HT-29 (cell line): ENCODE measurements at places on chromosomes 13 and 19.

- DNase-seq: peak; percentile 52
These were observed 528 bp downstream of the ZNF8 start for GRCh38 chr19:58279042-58279924.

DNA sequence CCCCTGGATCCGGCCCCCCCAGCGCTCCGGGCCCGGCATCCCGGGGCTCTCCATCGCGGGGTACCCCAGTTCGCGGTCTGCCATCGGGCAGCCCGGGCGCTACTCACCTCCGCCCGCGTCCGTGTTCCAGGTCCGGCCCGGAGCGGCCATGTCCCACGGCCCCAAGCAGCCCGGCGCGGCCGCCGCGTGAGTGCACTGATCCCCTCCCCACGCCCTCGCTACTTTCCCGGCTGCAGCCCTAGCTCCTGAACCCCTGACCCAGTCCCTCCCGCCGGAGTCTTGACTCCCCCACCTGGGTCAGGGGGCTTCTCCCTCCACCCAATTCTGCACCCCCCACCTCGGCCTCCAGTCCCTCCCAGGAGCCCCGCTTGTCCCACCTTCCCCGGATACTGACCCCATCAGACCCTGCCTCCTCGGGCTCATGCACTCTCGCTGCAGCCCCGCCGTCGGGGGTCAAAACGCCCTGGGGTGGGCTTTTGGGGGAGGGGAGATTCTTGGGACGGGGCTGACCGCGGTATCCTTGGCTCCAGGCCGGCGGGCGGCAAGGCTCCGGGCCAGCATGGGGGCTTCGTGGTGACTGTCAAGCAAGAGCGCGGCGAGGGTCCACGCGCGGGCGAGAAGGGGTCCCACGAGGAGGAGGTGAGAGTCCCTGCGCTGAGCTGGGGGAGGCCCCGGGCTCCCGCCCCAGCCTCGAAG lies 566 bp downstream of the HMG20B start:
- DNase-seq: no peak

DNA sequence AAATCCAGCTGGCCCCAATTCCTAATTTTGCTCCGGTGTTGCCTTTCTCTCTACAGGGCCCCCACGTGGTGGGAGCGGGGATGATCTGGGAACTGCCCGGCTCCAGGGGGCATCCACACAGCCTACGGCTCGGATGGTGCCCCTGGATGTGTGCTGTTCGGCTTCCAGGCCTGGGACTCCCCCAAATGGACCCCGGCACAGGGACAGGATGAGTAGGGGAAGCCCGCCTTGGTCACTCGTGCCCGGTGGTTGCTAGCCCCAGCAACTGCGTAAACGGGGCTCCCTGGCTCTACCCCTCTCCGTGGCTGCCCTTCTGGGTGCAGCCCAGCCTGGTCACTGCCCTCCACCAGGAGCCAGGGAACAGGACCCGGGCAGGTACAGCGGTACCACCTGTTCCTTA lies 111.5 kb downstream of the TEX26 start:
- DNase-seq: no peak

GRCh38 chr13:89627996-89628395 lies 1719.5 kb upstream of the MIR17HG start:
- DNase-seq: no peak

- no peak for DNase-seq
These were observed 68.7 kb upstream of the CACNA1A start for GRCh38 chr19:13574933-13575332.

GRCh38 chr13:73111331-73111730 lies 52.5 kb downstream of the KLF5 start:
- DNase-seq: no peak

GRCh38 chr13:35697186-35697730 lies 220.8 kb upstream of the MAB21L1 start:
- no peak for DNase-seq

DNA sequence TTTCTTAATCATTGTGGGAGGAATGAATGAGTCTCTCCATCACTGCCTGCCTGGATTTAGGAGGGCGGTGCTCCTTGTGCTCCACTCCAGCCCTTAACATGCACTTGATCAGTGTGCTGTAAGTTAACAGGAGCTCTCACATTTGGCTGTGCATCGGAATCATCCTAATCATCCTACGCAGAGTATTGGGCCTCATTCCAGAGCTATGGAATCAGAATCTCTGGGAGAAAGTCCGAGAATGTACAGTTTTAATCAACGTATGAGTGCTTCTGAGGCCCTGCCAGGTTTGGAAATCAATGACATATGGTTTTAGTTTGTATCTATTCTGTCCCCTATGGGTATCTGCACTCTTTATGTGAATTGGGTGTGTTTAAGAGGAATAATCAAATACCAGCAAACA lies 34.9 kb upstream of the DCLK1 start:
- DNase-seq: no peak

DNA sequence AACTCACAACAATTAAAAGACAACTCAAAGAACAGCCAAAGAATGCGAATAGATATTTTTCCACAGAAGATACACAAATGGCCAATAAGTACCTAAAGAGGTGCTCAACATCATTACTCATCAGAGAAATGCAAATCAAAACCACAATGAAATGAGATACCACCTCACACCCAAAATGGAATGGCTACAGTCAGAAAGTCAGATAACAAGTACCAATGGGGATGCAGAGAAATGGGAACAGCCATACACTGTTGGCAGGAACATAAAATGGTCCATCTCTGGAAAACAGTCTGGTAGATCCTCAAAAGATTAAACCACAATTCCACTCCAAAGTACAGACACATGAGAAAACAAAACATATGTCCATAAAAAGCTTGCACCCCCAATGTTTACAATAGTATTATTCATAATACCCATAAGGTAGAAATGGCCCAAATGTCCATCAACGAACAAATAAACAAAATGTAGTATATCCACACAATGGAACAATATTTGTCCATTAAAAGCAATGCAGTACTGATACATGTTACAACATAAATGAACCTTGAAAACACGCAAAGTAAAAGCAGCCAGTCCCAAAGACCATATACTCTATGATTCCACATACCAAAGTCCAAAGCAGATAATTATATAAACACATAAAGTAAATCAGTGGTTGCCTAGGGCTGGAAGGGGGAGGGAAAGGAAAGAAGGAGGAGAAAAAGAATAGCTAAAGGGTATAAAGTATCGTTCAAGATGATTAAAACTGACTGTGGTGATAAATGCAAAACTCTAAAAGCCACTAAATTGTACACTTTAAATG lies 19.6 kb downstream of the USP12 start:
- DNase-seq: peak; percentile 30

- DNase-seq: peak; percentile 78
These were observed 158.4 kb downstream of the RNF17 start for GRCh38 chr13:24922387-24922744.

GRCh38 chr19:40457953-40458596 lies 7.5 kb downstream of the BLVRB start:
- DNase-seq: no peak

- DNase-seq: peak; percentile 44
These were observed 177.8 kb downstream of the OLFM4 start for GRCh38 chr13:53206455-53206854.

DNA sequence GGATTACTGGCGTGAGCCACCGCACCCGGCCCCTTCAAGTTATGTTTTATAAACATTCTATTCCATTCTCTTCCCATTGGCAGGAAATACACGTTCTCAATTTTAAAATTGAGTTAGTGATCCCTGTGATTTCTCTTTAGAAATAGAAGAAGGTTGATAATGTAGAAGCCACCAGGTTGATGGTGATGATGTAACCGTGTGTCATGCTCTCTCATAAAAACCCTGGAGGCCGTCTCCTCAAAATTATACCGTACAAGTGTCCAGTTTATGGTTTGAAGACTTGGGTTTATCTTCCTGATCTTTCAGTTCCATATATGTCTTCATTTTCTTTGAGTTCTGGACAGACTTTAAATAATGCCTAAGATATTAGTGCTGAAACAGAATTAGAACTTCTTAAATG lies 32.2 kb downstream of the COG3 start:
- no peak for DNase-seq

DNA sequence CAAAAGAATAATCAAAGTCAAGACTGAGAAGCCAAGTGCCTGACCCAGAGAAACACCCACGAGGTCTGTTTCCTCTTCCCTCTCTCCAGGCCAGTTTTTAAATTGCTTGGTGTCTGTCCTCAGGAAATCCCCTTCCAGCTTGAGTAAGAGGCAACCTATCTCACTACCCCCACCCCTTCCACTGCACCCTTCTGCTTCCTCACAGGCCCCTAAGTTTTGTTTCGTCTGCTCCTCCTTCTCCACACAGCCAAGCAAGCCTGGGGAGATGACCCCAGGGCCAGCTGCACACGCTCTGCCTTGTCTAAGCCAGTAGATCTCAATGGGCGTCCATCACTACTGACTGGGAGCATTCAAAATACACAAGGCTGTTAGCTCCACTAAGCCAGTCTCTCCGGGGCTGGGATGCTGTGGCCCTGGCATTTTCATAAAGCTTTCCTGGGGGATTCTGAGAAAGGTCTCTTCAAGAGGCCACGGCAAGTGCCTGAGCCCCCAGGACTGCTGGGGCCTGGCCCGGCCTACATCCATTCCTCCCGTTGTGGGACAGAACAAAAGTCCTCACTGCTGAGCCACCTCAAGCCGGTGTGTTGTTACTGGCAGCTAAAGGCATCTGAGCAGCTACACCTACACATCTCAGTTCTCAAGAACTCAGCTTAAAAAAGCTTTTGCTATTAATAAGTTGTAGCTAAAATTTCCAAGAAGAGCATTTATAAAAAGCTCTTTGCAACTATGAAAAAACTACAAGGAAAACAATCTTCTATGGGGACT lies 14.9 kb upstream of the IL4I1 start:
- no peak for DNase-seq

GRCh38 chr19:38683393-38684077 lies 36.1 kb downstream of the ACTN4 start:
- DNase-seq: peak; percentile 100

DNA sequence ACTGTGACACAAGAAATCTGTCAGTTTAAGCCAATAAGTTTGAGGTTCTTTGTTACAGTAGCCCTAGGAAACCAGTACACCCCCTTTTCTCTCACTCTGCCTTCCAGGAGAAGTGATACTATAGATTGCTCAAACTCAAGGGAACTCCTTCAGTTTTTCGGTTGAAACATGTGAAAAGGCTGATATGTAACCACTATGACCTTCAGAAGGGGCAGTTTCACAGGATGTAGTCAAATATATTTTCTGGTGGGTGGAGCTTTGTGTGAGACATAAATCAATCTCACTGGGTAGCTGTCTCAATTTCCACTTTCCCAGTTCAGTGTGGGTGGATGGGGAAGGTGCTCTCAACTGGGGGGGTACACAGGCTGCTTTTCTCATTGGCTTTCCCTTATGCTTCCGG lies 41.7 kb downstream of the HTR2A start:
- DNase-seq: no peak

DNA sequence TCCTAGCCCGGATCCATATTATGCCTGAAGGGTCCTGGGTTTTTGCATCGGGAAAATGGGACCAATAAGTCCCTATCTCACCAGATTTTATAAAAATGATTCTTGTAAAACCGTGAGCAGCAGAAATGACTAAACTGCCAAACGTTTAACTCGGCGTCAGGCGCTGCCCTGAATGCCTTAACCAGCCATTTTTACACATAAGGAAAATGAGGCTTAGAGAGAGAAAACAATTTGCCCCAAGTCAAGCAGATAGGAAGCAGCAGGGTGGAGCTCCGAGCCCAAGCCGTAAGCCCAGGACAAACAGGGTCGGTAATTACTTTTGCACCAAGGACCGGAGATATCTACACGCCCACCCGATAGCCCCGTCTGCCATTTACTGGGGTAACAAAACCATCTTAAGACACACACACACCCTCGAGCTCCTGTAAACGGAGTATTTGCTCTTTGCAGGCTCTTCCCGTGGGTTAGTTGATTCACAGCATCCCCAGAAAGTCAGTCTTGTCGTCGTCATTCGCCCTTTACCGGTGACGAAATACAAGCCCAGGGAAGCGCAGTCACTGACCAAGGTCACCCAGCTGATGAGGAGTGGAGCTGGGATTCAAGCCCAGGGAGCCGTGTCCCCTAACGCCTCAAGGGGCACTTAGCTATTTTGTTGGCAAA lies 16.0 kb upstream of the MRI1 start:
- peak; percentile 20 for DNase-seq
